ENCODE measurements at places on chromosomes 4 and X. TPM values are rescaled to one million over a fixed set of nuclear protein-coding genes. Genes with fewer than 3 reads are reported as not detected.

The PGAM4 gene
- not detected for polyA plus RNA-seq

The ZXDB gene
- polyA plus RNA-seq = 4.0 TPM

The REELD1 gene
- polyA plus RNA-seq = not detected

- no peak for DNase-seq
Observed at GRCh38 chr4:63460075-63460474, 949.2 kb downstream of the TECRL start.

GRCh38 chrX:96538104-96538725, 146.4 kb upstream of the DIAPH2 start:
- DNase-seq = no peak

GRCh38 chrX:21623778-21624501, 34.2 kb downstream of the KLHL34 start:
- DNase-seq = no peak

- DNase-seq = peak; percentile 17
Observed at GRCh38 chr4:185318679-185319078, 77.0 kb downstream of the LRP2BP start.

- peak; percentile 79 for DNase-seq
Observed at GRCh38 chr4:140094438-140095420, 59.3 kb downstream of the MAML3 start.

GRCh38 chr4:176002007-176002613, 63.5 kb upstream of the WDR17 start:
- peak; percentile 68 for DNase-seq

- DNase-seq = no peak
Observed at GRCh38 chr4:2859514-2859913, 15.9 kb downstream of the ADD1 start.

GRCh38 chrX:34300871-34301270, 168.8 kb upstream of the FAM47A start:
- peak; percentile 68 for DNase-seq

- no peak for DNase-seq
Observed at GRCh38 chr4:38482696-38483095, 181.3 kb upstream of the KLF3 start.

GRCh38 chr4:139304920-139305319, 2.6 kb upstream of the NDUFC1 start:
- DNase-seq = no peak
